ENCODE measurements at places on chromosomes 16 and 17.

GRCh38 chr16:70590722-70591415 is 55.5 kb upstream of the IL34 start:
- DNase-seq, result no peak

DNA sequence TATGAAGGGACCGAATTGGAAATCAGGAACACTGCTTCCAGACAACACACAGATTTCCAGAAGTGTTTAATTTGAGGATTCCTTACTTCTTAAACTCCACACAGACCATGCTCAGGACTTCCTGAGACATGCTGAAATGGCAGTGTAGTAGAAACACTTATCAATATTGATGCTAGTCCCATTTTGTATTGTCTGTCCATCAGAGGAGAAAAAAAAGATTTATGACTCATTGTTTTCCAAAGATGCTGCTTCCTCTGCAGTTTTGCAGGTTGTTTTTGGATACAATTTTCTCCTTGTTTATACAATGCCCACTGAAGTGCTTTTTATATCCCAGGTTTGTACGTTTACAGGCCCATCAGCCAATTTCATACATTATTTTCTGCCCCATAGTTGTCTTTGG is 68.3 kb upstream of the TANC2 start:
- DNase-seq, result no peak

GRCh38 chr16:67357561-67357960 is 30.9 kb downstream of the LRRC36 start:
- no peak for DNase-seq

DNA sequence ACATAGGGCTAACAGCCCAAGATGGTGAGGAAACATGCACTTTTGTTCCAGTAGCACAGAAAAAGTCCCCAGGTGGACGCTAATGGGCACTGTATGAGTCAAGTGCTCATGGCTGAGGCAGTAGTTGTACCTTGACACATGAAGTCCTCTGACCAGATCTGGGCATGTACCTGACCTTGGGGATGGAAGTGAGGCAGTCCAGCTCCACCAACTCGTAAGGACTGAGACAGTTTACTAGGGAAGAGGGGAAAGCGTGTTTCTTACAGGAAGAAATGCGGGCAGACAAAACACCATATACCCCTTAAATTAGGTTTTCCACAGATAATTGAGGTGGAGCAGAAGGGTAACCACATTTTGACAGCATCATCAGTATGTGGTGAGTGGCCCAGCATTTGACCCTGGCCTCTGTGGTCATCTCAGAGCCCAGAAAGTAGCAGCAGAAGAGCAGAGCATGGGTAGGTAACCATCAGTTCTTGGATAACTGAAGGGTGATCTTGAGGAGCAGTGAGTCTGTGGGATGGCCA is 32.4 kb upstream of the METTL9 start:
- DNase-seq, result no peak

DNA sequence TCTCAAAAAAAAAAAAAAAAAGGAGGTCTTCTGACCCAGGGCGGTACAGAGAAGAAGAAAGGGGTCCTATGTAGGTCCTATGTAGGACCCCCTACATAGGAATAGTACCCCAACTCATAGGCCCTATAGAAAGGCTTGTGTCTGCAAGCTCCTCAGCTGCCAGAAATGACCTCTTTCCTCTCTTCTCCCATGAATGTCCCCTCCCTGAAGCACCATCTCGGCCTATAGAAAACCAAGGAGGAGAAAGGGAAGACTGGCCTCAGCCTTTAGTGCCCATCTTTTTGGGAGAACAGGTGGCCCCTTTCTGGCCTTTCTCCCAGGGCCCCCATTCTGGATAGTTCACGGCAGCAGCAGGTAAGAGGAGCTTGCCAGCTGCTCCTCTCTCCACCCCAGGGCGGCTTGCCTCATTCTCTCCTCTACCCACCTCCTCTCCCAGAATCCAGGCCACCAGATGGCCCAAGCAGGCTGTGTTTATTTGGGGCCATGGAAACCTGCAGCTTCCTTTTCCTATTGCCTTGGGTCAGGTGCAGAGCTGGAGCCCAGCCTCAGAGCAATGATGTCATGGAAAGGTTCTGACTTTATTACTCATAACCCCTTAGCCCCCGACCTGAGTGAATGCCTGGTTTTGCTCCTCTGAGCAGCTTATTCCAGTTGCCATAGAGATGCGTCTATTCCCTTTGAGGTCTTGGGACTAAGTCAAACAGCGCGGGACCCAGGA is 1.6 kb upstream of the MRPL58 start:
- DNase-seq, result no peak

GRCh38 chr17:2194889-2195335 is 108.7 kb downstream of the SMG6 start:
- no peak for DNase-seq

- DNase-seq, result no peak
Observed at GRCh38 chr17:62627904-62628633, 599 bp downstream of the MRC2 start.

DNA sequence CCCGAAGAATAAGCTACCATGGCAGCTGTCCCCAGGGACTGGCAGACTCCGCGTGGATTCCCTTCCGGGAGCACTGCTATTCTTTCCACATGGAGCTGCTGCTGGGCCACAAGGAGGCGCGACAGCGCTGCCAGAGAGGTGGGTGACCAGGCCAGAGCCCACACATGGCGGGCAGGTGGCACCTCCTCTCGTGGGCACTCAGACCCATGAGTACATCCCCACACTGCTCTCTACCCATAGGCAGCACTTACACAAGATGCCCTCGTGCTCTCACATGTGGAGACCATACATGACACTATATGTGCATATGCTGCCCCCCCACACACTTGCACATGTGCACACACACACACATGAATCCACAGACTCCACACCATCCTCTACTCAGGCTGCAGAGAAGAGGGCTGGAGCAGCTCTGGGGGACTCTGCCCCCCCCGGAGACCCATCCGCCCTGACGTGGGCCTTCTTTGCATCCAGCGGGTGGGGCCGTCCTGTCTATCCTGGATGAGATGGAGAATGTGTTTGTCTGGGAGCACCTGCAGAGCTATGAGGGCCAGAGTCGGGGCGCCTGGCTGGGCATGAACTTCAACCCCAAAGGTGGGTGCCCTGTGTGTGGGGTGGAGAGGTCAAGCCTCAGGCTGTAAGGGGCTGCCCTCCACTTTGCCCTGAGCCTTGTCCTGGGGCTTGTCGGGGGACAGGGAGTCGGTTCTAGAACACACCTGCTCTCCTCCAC is 62.9 kb downstream of the MRC2 start:
- DNase-seq, result no peak

DNA sequence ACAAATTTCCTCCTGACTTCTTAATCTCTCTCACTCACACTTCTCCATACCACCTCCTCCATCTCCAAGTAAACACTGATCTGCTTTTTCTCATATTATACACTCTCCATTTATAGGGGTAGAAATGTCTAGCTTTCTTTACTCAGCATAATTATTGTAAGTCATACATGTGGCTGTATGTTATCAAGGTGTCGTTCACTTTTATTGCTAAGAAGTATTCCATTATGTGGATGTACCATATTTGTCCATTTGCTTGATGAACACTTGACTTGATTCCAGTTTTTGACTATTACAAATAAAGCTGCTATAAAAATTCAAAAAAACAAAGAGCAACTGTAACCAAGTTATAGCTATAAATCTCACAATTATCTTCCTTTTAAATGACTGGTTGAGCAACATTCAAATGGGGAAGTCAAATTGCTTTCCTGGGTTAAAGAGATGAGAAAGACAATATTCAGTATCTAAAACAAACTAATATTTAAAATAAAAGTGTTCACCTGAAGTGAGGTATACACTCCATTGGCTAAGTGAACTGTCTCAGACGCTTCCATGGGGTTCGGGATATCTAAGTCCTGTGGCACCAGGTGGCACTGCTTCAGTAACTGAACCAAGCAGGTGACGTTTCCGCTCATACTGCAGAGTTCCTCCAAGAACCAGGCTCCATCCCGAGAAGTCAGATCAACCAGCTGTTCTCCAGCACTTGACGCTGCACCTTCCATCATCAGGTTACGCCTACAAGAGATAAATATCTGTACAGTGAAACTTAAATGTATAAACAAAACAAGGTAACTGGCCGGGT is 32.6 kb upstream of the ARL6IP1 start:
- no peak for DNase-seq

DNA sequence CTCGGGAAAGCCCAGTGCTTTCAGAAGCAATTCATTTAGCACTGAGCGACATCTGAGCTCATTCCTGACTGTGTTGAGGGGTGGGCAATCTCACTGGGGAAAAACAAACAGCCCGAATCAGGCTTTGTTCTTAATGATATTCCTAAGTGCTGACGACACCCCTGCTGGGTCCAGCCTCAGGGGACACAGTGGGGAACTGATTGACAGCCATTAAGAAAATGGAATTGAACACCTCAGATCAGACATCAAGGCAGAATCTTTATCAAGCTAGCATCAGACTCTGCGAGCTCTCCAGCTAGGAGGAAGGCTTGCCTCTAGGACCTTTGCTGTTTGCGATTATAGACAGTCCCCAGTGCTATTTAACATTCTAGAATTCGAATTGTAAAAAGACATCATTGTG is 22.5 kb upstream of the LYRM9 start:
- DNase-seq, result no peak

DNA sequence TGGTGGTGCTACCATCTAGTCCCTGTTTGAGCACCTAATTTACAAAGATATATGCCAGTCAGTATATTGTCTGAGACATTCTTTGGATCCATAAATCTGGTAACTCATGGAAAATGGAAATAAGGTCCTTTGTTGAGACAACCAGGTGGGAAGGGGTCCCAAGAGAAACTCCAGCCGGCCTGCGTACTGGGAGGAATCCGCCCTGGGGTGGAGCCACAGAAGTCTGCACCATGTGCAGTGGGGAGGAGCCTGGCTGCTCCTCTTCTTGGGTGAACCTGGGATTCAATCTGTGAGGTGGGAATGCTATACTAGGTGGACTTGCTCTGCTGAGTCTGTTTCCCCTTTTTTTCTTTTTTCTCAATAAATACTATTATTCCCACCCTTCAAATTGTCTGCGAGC is 339.2 kb upstream of the TNRC6C start:
- DNase-seq, result no peak

GRCh38 chr16:56525236-56525635 is 5.4 kb upstream of the BBS2 start:
- DNase-seq, result no peak

DNA sequence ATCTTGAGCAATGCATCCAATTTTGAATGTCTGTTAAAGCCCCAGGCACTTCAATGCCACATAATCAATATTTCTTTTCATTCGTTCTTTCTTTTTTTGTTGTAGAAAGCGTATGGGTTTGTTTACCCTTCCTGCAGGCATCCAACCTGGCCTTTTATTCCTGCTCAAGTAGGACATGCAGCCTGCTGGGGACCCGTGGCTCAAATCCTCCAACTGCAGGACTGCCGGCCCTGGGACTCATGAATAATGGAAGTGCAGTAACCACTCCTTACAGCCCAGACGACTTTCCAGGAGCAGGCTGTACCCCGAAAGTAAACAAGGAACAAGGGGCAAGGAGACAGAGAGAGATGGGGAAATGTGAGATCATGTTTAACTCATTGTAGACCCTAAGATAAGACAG is 126.4 kb downstream of the SALL1 start:
- no peak for DNase-seq

DNA sequence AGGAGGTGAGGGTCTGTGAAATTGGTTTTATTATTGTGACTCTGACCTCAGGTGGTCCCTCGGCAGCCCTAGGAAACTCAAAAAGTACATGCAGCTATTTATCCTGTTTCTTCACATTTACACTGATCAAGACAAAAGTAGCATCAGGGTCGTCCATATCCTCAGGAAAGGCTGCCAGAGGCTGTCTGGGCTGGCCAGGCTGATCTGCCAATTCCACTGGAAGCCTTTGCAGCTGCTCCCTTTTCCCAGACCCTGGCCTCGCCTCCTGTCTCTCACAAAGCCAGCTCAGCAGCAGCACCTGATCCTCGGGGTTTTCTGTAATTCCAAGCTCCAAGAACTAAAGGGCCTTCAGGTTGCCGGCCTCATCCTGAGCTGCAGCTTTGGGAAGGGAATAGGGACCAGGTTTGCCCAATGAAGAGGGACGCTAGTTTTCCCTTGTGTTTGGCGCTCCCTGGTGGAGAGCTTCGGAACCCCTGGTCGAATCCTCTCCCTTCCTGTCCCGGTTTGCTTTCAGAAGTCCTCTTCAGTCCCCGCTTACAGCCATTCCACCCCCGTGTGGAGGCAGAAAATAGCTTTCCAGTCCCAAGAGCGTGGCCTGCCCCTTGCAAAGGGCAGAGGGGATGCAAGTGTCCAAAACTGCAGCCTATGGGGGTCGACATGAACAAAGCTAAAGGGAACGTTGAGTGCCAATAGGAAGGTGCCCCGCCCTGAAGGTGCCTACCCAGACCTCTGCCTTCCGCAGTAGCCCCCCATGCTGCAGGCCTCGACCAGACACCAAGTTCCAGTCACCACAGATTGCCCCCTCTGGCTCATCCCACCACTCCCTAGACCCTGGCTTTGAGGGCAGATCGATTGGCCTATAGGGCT is 13.4 kb downstream of the MFSD6L start:
- DNase-seq, result peak; percentile 47

GRCh38 chr16:79361132-79361751 is 239.3 kb downstream of the MAF start:
- no peak for DNase-seq

DNA sequence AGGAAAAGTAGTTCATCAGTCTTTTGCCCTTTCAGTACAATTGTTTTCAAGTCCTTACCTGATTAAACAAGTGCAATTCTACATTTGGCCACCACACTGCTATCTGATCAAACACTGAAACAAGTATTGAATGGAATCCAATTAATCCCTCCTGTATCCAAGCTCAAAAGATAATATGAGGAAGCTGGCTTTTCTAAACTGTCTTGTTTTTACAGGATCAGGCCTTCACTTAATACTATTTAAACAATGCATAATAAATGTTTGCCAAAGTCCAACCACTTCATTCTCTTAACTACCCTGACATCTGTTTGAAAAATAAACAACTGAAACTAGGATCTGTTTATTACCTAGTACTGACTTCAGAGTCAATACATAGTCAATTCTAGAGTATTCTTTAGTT is 131.6 kb downstream of the MRTFB start:
- DNase-seq, result no peak

GRCh38 chr17:28711723-28712031 is at the start of gene PROCA1:
Gene PROCA1, minus strand, starts transcription at chr17:28711888. Its CDS starts 228 bp downstream, at chr17:28711660.
- DNase-seq, result no peak

DNA sequence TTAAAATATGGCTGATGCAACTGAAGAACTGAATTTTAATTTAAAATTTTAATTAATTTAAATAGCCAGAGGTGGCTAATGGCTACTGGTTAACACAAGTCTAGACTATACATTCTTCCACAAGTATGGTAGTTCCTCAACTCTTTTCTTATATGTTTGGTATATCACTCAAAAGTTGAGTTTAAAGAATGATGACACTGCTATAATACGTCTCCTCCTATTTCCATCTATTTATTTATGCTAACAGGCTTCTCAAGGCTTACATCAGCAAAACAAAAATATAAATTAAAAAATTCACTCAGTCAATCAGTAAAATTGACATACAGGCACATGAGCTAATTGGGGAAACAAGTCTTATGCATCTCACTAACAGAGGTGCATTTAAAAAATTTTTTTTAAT is 227.9 kb upstream of the PMFBP1 start:
- no peak for DNase-seq

DNA sequence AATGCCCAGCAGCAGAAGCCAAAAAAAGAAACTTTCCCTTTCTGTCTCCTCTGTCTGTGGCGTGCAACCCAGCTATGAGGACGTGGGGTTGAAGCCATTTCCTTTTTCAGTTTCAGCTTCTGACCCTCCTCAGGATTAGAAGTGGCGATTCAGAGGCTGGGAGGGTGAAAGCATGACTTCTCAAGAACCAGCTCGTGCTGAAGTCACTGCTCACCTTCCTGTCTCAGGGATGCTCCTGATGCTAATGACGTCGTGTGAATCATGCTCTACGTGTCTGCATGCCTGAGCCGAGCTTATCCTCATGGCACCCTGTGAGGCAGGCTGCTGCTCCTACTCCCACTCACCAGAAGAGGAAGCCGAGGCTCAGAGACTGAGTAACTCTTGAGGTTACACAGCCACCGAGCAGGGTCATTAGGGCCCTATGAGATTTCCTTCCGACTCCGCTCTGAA is 5.7 kb upstream of the LPO start:
- DNase-seq, result peak; percentile 4
